ENCODE measurements at places on chromosomes 2 and 18.

DNA sequence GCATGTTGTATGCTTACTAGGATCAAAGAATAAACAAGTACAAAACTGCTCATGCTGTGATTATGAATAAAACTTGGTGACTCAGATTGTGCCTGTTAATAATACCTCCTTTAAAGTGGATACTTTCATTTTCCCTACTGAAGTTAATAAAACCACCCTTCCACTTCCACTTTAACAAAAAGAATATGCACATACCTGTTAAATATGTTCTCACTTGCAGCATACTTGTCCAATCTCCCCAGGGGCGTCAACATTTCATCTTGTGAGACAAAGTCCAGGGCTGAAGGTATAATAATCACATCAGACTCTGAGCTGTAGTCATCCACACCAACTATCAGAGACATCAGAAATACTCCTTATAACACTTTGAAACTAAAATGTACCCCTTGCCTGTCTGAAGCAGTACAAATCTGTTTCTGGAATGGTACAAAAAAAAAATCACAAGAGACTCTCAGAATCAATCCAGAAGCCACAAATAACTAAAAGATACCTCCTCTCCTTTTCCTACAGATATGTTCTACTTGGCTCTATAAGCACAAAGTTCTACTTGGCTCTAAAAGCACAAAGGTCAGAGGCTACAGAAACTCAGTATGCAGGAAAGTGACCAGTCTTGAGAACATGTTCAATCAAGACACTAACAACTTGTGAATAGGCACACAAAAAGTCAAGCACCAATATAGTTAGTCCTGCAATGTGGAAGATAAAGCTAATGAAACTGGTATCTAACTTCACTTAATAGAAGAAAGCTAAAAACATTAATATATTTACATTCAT is 19.3 kb downstream of the PPP4R1 start:
- no peak for DNase-seq

DNA sequence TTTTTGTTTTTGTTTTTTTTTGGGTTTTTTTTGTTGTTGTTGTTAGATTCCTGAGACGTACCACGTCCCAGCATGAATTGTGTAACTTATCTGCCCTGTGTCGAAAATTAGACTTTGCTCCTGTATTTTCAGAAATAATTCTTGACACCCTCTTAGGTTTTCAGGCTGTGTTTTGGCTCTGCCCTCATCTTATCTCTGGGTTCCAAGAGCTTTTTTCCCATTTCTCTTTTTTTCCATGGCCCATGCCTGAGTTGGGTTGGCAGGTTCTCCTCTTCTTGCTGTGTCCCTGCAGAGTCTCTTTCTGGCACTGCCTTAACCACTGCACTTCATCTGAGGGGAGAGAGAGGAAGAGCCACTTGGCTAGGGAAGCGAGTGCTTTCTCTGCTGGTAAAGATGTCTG is 42.4 kb downstream of the CTIF start:
- no peak for DNase-seq

DNA sequence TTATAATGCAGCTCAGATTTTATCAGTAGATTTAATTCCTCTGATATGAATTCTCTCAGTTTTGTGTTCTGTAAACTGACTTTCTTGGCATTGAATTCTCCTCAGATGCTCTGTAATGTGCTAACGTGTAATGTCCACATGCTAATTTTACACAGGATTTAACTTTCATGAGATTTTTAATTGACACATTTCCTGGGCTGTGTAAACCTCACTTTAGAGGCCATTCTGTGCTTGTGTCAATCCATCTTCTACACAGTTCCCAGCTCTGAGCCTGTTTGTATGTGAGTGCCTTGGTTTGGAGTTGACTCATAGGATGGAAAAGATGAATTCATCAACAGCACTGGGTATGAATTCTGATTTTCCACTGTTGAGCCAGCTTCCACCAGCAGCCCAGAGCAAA is 476.7 kb upstream of the GCFC2 start:
- DNase-seq: no peak

DNA sequence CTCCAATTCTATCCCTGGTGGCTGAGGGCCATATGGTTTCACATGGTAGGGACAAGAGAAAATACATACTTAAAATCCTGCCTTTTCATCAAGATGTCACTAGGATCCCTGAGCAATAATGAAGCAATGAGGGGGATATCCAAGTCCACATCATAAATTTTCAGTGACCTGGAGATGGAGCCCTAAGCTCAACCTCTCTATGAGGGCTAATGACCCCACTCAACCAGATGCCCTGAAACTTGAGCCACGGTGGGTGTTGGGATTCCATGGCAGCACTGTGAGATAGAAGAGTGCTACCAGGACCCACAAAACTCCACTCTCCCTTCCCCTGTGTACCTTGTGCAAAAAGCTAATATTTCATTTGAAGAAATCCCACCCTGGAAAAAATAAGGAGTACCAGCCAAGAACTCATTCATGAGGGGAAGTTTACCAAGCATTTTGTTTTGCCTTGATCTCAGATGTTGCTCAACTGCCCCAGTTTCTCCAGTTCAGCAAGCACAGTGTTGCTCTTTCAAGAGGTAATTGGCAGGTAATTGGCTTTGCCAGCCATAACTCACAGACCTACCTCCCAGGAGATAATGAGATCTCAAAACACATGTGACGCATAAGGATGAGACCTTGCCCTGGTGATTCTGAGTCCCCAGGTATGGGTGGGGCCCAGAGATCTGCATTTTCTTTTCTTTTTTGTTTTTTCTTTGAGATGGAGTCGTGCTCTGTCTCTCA is 51.0 kb upstream of the TTC39C start:
- DNase-seq: no peak

GRCh38 chr18:74739926-74740325 is 142.3 kb downstream of the ZNF407 start:
- DNase-seq: no peak

- DNase-seq: peak; percentile 22
Measured at GRCh38 chr18:48003426-48004349, 73.2 kb upstream of the SMAD2 start.

GRCh38 chr2:182330451-182331305 is 96.2 kb downstream of the PDE1A start:
- no peak for DNase-seq

- DNase-seq: no peak
Measured at GRCh38 chr2:192035731-192036442, 158.8 kb downstream of the TMEFF2 start.

DNA sequence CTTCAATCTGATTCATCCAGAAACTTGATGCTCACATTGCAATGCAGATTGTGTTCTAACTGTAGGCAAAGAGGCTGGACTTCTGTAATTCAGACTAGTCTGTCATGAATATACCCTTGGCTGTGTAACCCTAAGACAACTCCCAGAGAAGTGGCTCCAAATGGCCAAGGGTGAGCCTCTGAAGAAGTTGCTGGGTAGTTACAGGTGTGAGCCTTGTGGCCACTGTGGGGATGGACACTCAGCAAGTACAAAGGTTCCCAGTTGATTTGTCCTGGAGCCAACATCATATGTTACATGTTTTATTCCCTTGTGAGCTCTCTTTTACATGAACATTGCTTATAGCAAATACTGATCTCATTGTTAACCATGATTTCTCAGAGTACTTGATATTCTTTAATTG is 94.8 kb upstream of the KCNJ3 start:
- no peak for DNase-seq

GRCh38 chr18:60649107-60649506 is 276.5 kb upstream of the MC4R start:
- DNase-seq: no peak

DNA sequence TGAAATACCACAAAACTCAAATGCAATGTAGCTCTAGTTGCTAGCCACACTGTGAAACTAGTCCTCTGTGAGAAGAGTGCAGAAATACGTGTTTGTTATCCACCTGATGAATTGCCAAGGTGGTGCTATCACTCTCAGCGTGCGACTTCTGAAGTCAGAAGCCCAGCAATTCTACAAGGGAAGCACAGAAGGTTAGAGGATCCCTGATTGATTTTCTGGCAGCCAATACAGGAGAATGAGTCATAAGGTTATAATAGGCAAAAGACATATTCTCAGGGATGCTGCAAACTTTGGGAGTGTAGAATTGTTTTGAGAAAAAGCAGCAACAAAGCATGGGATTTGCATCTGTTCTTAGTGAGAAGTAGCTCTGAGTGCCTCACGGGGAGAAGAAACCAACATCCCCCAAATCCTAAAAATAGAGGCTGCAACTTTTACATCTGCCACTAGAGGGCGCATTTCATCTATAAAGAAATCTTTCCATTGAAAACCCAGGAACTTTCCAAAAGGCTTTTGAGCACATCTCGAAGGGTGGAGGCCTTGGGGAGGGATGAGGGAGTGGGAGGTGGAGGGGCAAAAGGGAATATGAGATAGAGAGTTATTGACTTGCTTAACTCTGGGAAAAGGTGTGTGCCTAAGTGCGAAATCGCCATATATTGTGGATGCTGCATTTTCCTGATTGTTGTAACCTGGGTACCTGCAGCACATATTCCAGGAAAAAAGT is 78.0 kb downstream of the TMEM182 start:
- DNase-seq: peak; percentile 69

DNA sequence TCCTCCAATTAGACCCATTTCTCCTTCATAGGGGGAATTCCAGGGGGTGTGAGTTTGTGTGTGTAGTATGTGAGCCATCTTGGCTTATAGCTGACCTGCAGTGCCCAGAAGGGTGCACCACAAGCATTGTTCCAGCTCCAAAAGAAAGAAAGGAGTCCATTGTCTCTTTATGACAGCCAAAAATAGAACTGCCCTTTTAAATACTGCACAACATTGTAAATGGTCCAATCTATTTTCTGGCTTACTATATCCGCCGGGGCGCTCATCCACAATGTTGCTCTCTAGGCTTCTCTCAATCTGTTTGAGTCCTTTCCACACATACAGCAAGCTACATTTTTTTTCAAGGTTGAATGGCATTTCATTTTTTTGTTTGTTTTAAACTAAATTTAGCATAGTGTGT is 517.5 kb downstream of the STK39 start:
- no peak for DNase-seq

DNA sequence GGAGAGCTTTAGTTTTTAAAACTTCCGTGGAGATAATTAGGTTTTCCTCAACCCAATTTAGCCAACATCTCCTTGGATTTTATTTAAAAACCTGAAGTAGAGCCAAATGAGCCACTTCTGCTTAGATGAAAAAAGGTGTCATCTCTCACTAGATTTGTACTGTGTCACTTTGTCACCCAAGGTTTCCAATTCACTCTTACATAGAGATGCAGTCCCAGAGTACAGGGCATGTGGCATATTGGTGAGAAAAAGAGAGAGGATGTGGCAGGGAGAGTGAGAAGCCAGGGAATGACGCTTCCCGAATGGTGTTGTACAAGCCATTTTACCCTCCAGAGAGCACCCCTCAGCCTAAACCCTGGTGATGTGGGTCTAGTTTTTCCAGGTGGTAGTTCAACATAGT is 44.4 kb upstream of the CTLA4 start:
- DNase-seq: no peak

DNA sequence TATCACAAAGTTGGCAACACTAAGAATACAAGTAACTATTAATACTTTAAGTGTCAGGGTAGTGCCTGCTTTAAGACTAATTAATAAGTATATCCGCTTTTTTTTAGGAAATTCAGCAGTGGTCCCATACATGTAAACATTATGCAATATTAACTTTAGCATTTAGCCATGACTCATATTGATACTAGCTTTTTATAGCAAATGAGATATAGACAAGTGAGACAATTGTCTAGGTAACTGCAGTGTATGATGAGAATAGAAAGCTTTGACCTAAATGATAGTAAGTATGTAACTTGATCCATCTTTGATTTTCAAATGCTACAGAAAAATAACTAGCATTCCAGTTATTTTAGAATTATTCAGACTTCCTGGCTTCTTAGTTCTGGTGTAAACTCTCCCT is 27.4 kb upstream of the VRK2 start:
- DNase-seq: no peak

- DNase-seq: no peak
Measured at GRCh38 chr2:212001325-212001724, 537.3 kb downstream of the ERBB4 start.

DNA sequence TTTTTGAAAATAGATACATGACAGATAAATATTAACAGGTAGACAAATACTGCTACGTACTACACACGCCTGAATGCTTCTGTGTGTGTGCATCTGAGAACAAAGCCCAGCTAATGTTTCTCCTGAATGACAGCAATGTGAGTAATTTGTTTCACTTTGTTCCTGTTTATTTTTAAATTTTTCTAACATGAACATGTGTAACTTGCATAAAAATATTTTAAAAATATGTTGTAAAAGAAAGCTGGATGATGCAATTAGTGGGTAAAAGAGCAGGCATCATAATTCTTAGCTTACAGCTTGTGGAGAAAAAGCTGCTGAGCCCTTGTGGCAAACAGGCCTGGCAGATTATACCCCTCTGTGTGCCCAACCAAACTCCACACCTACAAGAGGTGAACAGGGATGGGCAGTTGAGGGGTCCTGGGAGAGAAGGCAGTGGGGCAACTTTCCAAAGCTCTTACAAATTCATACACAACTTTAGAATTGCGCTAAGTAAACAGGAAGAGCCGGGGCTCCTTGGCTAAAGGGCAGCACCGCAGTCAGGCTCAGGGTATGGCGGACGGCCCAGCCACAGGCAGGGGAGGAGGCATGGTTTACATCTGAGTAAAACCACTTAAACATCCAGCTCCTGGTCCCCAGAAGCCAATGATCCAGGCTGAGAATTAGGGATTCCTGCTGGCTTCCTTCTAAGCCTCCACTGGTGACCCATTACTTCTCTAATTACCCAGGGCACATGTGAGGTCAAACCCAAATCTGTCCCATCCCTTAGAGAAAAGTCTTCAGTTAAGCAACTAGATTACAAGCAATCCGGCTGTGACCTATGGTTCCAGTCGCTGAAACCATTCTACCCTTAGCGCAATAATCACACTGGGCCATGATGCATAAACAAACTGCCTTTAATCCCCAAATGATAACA is 14.0 kb downstream of the PXDN start:
- no peak for DNase-seq

Data from inflammatory macrophage (primary cell).